ENCODE measurements at places on chromosomes 2 and 18.

- no peak for DNase-seq
These were observed 9.5 kb downstream of the COPS7B start for GRCh38 chr2:231795525-231796327.

- no peak for DNase-seq
These were observed 478.5 kb upstream of the ZEB2 start for GRCh38 chr2:144998435-144998834.

DNA sequence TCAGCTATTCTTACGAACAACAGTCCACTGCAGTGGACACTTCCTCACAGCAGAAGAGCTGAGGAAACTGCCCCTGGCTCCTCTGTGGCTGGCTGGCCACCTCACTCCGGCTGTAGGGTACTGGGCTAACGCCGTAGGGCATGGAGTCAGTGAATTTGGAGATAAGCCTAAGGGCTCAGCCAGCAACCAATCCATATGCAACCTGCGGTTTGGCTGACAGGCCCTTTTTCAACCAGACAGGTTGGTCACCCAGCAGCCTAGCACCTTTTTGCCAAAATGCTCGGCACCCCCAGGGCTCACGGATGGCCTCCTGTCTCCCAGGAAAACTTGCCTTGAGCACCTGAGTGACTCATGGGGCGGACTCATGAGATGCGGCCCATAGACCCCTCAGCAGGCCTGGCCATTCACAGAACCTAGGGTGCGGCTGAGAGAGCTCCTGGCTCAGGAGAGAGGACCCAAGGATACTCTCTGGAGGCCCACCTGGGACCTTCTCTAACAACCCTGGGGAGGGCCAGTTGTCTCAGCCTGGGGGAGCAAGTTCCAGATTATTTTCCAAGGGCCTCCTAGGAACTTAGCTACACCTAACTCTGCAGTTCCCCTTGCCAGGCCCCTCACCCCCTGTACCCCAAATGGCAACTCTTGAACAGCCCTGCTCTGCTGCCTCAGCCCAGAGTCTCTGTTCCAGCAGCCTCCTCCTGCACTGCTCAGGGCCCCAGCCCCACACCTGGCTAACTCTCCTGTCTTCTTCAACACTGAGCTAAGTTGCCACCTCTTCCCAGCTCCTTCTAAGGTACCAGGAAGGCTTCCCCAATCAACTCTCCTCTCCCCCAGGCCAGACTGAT is 252.1 kb downstream of the CYP26B1 start:
- no peak for DNase-seq

DNA sequence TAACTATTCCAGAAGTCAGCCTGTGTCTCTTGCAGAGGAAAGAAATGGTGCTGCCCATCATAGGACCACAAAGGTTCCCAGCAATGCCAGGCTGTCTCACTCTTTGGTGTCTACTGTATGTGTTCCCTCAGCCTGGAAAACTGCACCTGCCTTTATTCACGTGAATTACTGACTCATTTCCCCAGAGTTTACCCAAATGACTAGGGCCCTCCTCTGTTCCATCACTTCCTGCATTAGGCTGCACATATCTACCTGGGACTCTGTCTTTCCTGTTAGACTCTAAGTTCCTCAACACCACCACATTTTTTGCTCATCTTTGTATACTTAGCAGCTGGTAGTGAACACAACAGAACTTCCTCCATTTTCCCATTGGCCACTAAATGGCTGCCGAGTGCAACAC is 188.3 kb downstream of the FHOD3 start:
- DNase-seq = no peak

GRCh38 chr18:10928772-10929373 is 220.5 kb downstream of the PIEZO2 start:
- no peak for DNase-seq

DNA sequence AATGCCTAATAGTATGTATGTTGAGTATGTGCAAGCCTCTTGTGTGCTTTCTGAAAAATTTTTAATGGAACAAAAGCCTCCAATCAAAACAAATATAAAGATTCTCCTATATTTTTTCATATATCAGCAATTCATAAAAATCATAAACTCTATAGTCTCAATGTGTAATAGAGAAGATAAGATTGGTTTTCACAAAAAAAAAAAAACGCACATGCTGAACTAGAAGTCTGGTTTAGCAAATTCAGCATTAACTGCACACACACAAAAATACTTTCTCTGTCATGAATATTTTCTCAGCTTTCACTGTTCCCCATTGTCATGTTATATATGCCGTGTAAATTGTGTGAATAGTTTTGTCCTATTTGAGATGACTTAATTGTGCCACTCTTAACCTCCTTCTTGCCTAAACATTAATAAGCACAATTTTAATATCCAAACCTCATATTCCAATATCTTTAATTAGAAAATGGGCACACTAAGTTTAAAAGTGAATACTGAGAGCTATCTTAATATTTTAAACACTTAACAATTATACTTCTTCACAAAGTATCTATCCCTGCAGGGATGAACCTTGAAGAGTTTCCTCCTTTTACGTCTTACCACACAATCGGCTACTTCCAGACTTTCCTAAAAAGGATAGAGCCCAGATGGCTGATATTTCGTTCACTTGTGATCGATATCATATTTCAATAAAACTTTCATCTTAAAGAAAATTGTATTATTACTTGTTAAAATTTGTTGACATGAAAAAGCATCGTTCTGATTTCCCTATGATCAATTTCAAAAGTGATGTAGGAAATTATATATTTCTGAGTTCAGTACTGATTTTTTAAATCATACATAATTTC is 242.7 kb downstream of the TCF4 start:
- DNase-seq = no peak

- no peak for DNase-seq
These were observed 5.0 kb upstream of the SERPINB2 start for GRCh38 chr18:63882333-63883141.

DNA sequence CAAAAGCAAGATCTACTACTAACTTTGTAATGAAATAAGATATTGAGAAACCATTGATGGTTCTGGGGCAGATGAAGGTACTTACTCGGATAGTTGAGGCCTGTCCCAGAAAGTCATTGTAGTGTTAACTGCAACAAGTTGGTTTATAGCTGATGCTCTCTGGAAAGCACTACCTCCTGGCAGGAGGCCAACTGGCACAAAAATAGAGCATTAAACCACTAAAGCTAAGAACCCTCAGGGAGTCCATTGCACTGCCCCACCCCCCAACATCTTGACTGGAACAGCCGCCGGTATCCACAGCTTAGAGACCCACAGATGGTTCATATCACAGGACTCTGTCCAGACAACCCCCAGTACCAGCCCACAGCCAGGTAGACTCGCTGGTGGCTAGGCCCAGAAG is 552.5 kb upstream of the CRIM1 start:
- DNase-seq = no peak

- DNase-seq = no peak
These were observed 151.8 kb upstream of the MMADHC start for GRCh38 chr2:149739171-149739882.

GRCh38 chr2:152716805-152717227 is 445 bp downstream of the PRPF40A start:
- DNase-seq = peak; percentile 39

- DNase-seq = no peak
These were observed 32.5 kb downstream of the TET3 start for GRCh38 chr2:74017223-74017622.

DNA sequence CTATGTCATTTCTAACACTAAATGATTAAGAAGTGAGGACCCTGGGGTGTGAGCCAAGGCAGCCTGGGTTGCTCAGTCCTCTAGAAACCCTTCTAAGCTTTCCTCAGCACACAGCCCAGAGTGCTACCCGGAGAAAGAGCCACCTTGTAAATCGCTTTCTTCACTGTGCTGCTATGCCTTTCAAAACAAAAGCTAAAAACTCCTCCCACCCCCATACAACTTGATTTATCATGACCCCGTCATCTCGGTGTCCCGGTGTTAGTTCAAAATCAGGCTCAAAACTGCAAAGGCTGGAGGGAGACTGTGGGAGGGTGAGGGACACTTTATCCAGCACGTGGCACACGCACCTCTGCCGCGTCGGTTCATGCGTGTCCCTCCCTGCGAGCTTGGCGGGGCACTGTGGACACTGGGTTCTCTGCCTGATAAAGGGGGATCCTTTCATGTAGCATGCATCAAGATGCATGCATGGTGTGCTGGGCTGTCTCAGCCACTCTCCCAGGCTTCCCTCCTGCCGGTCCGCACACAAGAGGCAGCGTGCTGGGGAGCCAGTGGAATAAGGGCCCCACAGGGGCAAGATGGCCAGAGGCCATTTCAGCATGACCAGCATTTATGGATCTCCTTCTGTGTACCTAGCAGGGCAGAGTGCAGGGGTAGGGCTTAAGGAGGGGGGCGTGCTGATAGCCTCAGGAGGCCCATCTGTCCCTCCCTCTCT is 170.4 kb downstream of the SMAD7 start:
- DNase-seq = no peak

GRCh38 chr18:44967599-44967998 is 286.9 kb downstream of the SETBP1 start:
- DNase-seq = no peak

Data from activated naive CD8-positive, alpha-beta T cell treated with anti-CD3 and anti-CD28 coated beads, Interleukin-2, amount 50 U/mL, for 24 hours (primary cell).